ENCODE measurements at places on chromosomes 3 and 15.
A peak's percentile ranks its signal among the peaks of the same experiment; 100 is the strongest.

DNA sequence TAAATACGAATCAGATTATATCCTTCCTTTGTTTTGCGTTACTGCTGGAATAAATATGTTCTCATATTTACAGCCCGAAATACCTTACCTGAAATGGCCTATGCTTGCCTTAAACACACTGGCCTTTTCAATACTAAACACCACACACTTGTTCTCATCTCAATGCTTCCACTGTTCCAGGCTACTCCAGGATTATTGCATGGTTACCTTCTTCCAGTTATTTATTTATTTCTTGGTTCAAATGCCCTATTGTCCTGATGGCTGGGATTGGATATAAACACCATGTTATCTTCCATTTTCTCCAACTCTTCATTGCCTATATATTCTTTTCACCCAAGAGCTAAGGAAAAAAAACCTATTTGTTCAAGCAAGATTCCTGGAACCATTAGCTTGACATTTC lies 125.3 kb downstream of the SI start:
- DNase-seq = no peak
- no peaks in the 10 kb centered on the region for H3K4me1 ChIP-seq
- no peaks in the 10 kb centered on the region for H3K36me3 ChIP-seq
- H3K4me3 ChIP-seq = no peak overlapping the region
- peaks cover 84% of the 10 kb centered on the region for H3K27me3 ChIP-seq

- peaks cover 54% of the 10 kb centered on the region for H3K4me1 ChIP-seq
- no peaks in the 10 kb centered on the region for H3K27me3 ChIP-seq
- peak overlapping the region; percentile 81 for H3K4me3 ChIP-seq
- H3K36me3 ChIP-seq = peaks cover 8% of the 10 kb centered on the region
Measured at GRCh38 chr3:38137615-38138348, 679 bp upstream of the MYD88 start.

- H3K4me3 ChIP-seq = no peak overlapping the region
- no peaks in the 10 kb centered on the region for H3K36me3 ChIP-seq
- H3K27me3 ChIP-seq = no peaks in the 10 kb centered on the region
- no peaks in the 10 kb centered on the region for H3K4me1 ChIP-seq
Measured at GRCh38 chr15:32877252-32878019, 159.6 kb downstream of the GREM1 start.

DNA sequence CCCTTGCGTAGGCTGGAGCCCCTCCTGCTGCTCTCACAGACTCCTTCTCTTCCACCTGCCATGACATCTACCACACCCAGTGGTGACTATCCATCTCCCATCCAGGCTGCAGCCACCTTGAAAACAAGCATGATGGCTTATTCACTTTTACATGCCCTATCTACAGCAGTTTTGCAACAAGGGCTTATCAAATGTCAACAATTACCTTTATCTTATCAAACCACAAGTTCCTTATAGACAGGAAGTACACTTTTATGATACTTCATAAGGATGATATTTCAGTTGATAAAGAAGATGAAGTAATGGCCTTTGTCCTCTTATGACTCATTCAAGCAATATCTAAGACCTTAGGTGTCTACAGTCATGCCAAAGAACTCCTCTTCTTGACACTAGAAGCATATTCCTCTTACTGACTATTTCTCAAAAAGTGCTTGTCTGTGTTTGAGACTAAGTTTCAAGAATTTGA lies 125.3 kb upstream of the SPRED1 start:
- H3K36me3 ChIP-seq = no peaks in the 10 kb centered on the region
- H3K27ac ChIP-seq = no peak overlapping the region
- no peaks in the 10 kb centered on the region for H3K27me3 ChIP-seq
- H3K4me3 ChIP-seq = no peak overlapping the region
- peaks cover 29% of the 10 kb centered on the region for H3K4me1 ChIP-seq

DNA sequence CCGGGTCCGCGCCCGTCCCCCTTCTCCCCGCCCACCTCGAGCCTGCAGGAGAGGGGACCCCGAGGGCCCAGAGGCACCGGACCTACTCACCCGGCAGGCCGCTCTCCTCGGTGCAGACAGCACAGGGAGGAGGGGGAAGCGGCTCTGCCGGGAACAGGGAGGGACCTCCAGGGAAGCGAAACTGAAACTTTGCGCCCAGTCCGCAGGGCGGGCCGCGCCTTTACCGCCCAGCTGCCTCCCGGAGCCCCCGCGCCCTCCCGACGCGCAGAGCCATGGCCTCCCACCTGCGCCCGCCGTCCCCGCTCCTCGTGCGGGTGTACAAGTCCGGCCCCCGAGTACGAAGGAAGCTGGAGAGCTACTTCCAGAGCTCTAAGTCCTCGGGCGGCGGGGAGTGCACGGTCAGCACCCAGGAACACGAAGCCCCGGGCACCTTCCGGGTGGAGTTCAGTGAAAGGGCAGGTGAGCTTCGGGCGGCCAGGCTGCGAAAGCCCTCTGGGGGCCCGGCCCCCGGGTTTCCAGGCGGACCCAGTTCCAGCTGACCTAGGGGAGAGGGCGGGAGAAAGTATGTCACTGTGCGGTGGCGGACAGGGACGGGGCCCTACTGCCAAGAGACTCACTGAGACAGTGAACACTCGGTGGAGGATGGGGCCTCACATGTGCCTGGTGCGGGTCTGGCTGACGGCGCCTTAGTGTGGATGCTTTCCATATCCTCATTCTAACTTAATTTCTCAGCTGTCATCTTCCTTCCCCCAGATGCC lies at the start of the genes DTX3L and PARP9:
TSS of gene DTX3L (plus strand) at position 184 of the 758 bp plus-strand sequence. CDS start at position 273, 89 bp downstream.
TSS of gene PARP9 (minus strand) at position 146 of the 758 bp plus-strand sequence. CDS start 4,680 bp downstream, outside the sequence.
- peak within 1 kb of the TSS; percentile 94 for H3K27ac ChIP-seq
- DNase-seq = peak; percentile 83
- H3K4me3 ChIP-seq = peak within 1 kb of the TSS; percentile 92

- no peaks in the 10 kb centered on the region for H3K36me3 ChIP-seq
- peaks cover 40% of the 10 kb centered on the region for H3K27me3 ChIP-seq
- H3K4me1 ChIP-seq = no peaks in the 10 kb centered on the region
- peak; percentile 18 for DNase-seq
Measured at GRCh38 chr3:146625186-146625775, 20.1 kb upstream of the PLSCR5 start.
